Naive thymus-derived CD8-positive, alpha-beta T cell (primary cell): ENCODE measurements at places on chromosomes 2 and 18.

DNA sequence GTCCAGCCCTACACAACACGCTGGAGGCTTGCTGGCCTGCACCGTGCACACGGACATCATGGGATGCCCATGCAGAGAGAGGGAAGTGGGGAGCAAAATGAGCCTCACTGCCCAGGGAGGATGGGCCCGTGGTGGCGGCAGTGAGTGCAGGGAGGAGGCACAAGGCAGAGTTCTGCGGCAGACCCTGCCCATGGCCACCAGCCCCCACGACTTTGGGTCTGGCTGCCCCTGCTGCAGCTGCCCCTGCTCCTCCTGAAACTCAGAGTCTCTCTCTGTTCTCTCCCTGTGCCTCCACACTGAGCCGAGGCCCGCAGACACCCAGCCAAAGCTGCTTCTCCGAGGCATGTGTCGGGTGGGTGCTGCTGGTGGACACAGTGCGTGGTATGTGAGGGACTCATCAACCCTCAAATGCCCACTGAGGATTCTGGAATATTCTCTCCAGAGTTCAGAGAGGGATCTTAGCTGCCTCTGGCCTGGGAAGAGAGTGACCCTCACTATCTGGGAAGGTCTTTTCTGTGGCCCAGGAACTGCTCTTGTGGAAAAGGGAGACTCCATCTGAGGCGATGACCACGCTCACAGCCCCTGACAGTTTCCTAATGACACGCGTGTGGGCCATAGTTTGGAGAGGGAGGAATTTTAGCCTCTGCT is 45.1 kb upstream of the HPCAL1 start:
- no peak for DNase-seq

- no peak for DNase-seq
Observed at GRCh38 chr2:234156326-234156725, 105.8 kb downstream of the SPP2 start.

DNA sequence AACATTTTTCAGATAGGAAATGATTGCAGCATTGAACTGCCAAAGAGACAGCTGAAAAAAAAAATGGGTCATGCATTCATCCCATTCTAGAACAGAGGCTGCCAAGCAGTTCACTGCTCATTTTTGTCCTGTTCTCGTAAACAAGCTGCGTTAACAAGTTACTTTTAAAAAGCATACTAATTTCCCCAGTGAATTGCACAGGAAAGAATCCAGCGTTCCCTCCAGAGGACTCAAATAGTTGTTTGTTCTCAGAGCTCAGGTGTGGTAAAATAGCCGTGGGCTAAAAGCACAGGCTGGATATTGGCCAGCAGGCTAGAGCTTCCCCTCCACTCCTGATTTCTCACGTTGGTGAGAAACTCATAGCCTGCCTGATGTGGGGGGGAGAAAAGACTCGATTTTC is 76.1 kb upstream of the AQP4 start:
- DNase-seq, result no peak

DNA sequence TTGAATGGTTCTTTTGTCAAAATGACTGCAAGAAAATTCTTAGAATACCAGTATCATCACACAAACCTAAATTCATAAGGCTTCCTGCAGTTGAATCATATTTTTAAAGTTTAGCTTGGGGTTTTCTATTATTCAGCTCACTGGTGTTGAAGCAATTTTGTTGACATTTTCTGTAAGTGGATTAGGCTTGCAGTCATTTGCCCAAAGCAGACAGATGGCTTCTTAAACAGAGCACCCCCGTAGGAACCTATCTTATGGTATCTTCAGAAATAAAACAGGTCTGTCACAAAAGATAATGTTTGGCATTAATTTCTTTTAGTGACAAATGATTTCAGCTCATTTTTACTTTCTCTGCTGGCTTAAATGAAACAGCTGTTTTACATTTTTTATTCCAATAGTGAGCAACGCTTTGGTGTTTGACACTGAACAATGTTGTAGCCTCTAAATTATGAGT is 331.1 kb downstream of the PLCL1 start:
- DNase-seq, result no peak

- DNase-seq, result no peak
Observed at GRCh38 chr2:128783193-128783671, 464.6 kb upstream of the HS6ST1 start.

DNA sequence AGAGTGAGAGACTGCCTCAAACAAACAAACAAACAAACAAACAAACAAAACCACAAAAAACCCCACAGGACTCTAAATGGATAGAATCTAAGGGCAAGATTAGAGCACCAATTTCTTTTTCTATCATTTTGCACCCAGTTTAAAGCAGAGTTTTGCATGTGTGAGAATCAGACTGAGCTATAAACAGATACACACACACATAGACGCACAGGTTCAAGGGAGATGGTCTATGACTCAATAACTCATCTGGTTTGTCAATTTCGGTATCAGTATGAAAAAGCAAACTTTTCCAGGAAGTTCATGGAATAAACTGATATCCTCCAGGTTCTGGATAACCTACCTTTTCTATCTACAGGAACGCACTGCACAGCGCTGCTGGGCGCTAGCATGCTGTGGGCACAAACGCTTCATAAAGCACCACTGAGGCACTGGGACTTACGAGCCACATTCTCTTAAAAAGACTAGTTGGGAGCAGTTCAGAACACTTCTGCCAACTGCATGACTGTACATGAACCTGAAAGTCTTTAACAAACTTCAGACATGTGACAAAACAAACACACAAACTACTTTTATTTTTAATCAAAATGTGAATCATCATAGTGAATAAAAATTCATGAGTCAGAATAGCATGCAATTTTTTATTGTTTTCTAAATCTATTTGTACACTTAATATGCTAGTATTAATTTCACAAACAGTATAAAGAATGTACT is 46.6 kb downstream of the ID2 start:
- no peak for DNase-seq

DNA sequence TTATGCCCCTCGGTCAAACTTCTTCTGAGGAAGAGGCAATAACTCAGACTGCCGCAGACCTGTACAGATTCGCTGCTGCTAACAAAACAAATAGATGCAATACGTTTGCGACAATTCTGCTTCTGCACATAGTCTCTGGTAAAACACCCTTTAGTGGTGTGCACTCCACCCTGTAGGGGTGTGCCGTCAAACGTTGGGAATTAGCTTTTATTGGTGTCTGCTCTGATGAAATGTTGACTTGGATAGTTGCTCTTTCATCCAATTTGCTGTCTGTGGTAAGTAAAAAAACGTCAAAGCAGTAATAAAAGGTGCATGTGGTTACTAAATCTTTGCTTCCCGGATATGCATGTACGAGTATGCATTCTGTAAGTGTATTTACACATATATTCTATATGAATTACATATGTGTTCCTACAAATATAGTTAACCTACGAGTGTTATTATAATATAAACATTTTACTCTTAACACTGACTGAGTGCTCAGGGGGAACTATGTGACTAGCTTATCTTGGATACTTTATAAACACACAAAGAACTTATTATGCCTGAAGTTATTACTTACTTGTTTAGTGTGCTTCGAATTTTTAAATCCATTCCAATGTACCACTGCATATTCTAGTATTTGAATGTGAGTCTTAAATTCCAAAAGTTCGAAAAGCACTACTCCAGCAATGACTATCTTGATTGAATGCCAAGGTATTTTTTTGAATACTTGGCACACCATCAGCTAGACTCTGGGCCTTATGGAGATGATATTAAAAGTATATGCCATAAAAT is 610.2 kb downstream of the ZEB2 start:
- no peak for DNase-seq

DNA sequence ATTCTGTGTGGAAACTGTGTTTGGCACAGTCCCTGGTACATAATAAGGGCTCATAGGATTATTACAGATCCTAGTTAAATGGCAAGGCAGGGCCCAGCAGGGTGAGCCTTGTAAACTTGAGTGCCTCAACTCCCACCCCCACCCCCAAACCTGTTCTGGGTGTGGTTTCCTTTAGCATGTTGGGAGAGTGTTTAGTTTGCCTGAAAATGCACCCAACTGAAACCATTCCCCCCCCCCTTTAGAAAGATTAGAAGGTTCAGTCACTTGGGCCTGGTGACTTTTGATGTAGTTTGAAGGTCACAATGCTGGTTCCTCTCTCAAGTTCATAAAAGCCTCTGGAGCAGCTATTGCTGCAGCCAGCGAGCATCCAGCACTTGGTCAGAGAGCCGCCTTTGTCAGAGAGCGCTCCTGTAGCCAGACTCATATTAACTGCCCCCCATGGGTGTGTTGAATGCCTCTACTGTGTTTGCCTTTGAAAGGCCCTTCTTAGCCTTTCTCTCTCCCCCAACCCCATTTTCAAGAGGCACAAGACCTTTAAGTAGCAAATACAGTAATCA is 113.7 kb downstream of the SPTBN1 start:
- no peak for DNase-seq

- DNase-seq, result no peak
Observed at GRCh38 chr2:64260817-64261216, 116.6 kb upstream of the PELI1 start.
